ENCODE measurements at places on chromosomes 3 and 15.

GRCh38 chr3:10268930-10269329, 20.7 kb downstream of the TATDN2 start:
- DNase-seq = no peak

DNA sequence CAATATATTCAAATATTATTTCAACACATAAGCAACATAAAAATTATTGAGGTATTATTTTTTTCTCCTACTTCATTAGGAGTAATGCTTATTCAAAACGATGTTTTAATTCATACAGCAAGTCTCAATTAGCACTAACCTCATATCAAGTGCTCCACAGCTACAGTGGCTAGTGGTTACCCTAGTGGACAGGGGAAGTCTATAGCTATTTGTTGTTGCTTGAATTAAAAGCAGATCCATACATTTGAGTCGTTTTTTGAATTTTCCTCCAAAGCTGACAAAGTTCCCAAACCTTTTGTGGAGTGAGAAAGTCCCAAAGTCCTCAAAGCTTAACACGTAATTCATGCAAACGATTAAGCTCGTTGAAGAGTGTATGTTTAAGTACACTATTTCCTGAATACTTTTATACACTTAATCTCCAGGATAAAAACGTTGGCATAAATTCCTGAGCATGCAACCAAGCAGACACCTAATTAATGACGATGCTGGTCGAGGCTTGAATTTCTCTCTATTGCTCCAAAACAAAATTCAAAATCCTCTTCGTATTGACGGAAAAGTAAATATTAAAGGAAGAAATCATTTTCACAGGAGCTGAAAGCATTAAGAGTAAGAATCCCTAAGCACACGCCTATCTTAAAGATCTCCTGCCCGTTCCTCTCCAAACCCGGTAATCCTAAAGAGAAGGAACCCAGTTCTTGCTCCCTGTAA, 985 bp downstream of the VPS13C start:
- DNase-seq = peak; percentile 9

- DNase-seq = no peak
Measured at GRCh38 chr3:157354254-157354653, 82.4 kb upstream of the PTX3 start.

DNA sequence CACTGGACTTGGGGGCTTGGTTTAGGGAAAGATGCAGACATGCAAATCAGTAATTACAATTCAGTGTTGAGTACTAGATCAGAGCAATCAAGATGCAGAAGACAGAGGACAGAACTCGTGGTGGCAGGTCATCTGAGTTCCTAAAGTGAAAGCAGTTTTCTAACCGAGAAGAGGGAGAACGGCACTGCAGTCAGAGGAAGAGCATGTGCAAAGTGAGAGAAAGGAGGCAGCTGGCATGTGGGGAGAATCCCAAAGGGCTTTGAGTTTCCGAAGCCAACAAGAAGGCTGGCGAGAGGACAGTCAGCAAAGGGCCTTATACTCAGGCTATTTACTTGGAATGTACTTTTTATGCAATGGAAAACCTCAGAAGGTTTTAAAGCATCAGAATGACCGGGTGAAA, 87.0 kb downstream of the ANP32A start:
- no peak for DNase-seq

GRCh38 chr3:107669669-107670068, 146.9 kb downstream of the BBX start:
- DNase-seq = no peak

- DNase-seq = no peak
Measured at GRCh38 chr3:71429597-71429988, 153.9 kb downstream of the FOXP1 start.

DNA sequence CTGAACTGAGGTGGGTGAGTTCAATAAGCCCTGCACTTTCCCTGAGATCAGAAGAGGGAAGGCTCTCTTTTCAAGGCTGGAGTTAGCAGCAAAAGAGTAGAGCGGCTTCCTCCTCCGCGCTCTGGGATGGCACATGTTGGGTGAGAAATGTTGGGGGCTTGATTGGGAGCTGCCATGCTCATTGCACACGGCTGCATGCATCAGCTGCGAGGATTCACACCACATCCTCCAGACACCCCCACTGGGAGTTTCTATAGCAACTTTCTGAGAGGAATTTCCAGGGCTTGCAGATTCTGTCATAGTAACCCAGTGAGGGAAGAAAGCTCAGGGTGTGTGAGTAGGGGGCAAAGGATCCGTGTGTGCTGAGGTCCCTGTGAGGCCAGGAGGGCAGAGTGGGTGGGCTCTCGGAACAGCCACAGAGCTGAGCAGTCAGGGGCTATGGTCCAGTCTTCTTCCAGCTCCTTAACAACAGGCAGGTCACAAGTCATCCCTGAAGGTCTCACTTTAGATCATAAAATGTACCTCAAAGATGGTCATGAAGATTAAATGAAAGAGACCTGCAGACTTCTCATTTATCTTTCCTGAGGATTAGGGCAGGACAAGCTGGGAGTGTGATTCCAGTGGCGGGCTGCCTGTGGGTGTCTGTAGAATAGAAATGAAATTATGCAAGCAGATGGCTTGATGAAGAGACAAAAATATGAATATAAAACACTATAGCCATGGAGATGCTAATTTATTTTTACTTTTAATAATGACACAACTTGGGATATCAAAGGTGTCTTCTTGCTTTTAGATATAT, 75.7 kb upstream of the CHRNA7 start:
- DNase-seq = no peak

DNA sequence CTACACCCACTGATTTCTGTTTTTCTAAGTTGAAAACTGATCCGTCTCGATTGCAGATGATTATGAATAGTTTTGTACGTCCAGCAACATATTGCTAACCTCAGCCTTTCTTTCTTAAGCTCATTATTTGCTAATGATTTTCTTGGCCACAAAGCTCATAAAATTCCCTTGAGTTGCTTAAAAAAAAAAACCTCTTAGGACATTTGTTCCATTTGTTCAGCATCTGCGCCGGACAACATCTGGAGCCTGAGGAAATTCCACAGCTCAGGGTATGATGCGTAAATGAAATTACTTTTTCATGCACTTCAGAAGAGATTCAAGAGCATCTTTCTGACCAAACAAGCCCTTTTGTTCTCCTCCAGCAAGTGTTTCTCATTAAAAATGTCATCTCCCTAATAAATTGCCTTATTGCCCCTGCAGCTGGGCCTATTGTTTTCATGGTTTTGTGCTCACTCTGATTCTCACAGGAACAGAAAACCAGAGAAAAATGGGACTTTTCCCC, 249.1 kb upstream of the MCTP2 start:
- no peak for DNase-seq

DNA sequence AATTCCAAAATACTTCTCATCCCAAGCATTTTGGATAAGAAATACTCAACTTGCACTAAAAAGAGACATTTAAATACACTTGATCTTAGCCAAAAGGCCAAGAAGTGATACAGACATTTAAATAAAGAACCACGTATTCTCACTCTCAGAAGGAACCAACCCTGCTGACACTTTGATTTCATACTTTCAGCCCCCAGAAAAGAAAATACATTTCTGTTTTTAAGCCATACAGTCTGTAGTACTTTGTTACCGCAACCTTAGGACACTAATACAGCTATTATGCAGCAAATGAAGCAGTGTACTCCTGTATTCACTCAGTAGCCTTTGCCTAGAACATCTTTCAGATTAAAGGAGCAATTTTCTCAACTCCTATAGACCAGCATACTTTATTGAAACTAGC, 86.7 kb downstream of the TBC1D5 start:
- DNase-seq = no peak

DNA sequence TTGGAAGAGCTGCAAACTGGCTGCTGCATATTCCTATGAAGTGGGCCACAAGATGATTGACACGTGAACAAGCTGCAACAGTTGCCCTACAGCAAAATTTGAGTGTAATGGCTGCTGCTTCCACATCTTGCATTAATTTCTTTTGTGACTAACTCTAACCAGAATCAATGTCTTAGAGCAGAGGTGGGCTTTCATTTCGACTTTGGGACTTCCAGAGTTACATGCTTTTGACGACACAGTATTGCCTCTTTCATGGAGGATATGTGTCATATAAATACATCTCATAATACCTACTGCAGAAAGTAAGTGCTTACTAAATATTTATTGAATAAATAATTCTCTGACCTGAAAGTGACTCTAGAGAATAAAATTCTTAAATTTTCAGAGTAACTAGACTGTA, 340.7 kb upstream of the KCNH8 start:
- no peak for DNase-seq

GRCh38 chr3:148262980-148263379, 434.7 kb upstream of the AGTR1 start:
- no peak for DNase-seq

- no peak for DNase-seq
Measured at GRCh38 chr3:175274056-175274455, 414.9 kb downstream of the NAALADL2 start.

GRCh38 chr15:49060710-49061495, 14.7 kb upstream of the SECISBP2L start:
- DNase-seq = no peak

GRCh38 chr3:179156170-179156569, 8.0 kb downstream of the PIK3CA start:
- no peak for DNase-seq

GRCh38 chr3:147371771-147372340, 34.5 kb downstream of the ZIC4 start:
- DNase-seq = no peak

DNA sequence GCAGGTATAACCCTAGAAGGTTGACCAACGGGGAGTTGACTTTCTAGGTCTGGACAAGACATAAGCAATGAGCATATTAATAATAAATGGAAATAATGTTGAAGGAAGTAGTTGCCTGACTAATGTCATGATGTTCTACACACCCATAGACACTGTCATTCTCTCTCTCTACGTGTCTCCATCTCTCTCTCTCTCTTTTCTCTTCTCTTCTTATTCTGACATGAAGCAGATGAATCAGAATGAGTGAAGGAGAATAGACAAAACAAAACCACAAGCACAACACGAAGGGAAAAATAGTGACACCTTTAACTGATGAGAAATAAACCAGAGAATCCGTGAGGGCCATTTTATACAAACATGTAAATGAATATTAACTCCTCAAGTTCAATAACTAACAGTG, 26.7 kb upstream of the CCDC80 start:
- DNase-seq = no peak

DNA sequence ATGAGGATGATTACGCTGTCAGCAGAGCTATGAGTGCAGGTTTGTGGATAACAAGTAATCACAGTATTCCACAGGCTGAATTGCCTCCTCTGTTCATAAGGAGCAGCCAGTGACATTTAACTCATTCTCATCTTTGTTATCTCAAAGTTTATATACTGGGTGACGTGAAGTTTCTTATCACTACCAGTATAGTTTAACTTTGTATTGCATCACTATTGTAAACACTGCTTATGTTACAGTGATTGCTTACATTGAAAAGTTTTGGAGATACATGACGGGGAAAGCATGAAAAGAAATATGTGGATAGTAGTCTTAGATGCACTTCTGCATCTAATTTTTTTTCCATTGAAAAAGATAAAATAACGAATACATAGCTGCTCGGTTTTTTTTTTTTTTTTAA, 429.7 kb downstream of the VGLL3 start:
- DNase-seq = no peak

DNA sequence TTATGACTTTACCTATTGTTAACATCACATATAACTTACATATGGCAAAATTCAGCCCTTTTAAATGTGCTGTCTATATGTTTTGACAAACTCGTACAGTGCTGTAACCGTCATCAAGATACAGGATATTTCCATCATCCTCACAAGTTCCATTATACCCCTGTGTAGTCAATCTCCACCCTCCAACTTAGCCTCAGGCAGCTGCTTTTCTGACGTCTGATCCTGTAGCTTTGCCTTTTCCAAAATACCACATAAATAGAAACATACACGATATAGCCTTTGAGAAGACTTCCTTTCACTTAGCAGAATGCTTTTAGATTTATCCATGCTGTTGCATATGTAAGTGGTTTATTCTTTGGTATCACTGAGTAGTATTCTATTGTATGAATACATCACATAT, 47.1 kb downstream of the SLC12A1 start:
- DNase-seq = no peak

GRCh38 chr3:190265796-190266195, 56.5 kb downstream of the CLDN1 start:
- no peak for DNase-seq

DNA sequence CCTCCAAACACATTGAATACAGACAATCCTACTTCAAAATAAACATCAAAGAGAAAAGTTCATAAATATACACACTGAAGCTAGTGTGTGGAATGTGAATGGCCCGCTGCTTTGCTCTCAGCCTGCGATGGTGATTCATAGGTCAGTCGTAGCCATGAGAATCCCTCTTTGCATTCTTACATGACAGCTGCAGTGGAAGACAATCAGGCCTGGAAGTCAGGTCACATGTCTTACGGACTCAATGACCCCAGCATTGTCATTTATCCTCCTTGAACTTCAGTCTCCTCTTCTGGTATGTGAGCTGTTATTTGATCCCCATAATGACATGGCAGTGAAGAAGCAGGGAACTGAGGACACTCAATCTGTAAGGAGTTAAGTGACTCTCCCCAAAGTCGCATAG, 217.8 kb upstream of the EOMES start:
- no peak for DNase-seq

DNA sequence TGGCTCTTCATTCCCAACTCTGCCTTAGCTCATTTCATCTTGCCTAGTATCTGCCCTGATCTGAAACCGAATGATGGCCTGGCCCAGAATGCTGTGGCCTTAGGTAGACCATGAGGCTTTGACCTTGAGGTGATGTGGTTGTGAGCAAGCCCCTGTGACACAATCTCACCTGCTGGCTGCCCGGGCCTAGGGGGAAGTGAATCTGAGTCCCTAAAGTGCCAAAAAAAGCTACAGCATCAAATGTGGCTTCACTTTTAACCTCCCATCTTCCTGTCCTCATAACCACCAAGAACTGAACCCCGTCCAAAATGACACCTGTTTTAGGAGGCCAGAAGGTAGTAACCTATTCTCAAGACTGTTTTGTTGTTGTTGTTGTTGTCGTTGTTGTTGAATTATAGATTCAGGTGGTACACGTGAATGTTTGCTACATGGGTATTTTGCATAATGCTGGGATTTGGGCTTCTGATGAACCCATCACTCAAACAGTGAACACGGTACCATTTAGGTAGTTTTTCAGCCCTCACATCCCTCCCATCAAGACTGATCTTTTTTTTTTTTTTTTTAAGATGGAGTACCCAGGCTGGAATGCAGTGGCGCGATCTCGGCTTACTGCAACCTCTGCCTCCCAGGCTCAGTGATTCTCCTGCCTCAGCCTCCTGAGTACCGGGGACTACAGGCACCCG, 54.6 kb downstream of the MCCC1 start:
- DNase-seq = no peak

GRCh38 chr15:40204100-40204499, 34.8 kb upstream of the PAK6 start:
- DNase-seq = no peak

GRCh38 chr3:62888180-62888579, 13.0 kb upstream of the CADPS start:
- DNase-seq = no peak

GRCh38 chr15:99565049-99565298, 810 bp upstream of the MEF2A start:
- no peak for DNase-seq

- no peak for DNase-seq
Measured at GRCh38 chr15:39365161-39365560, 215.7 kb upstream of the THBS1 start.

GRCh38 chr3:34483311-34483887, 685.0 kb downstream of the PDCD6IP start:
- no peak for DNase-seq
